Vagina (tissue), 2 donors: ENCODE measurements at places on chromosomes 11 and 22. TPM values are rescaled to one million over a fixed set of nuclear protein-coding genes. Genes with fewer than 3 reads are reported as not detected.
A peak's percentile ranks its signal among the peaks of the same experiment; 100 is the strongest.

- no peak for DNase-seq
- H3K4me1 ChIP-seq: peaks cover 27% of the 10 kb centered on the region
- H3K27me3 ChIP-seq: no peaks in the 10 kb centered on the region
- no peak overlapping the region for H3K4me3 ChIP-seq
Measured at GRCh38 chr11:67033661-67034166, 10.8 kb downstream of the SYT12 start.

The ASCL2 gene
- total RNA-seq: 3.7 TPM

The LMF2 gene
- 57.0 TPM for total RNA-seq

GRCh38 chr11:84648471-84648870 is 978.7 kb downstream of the DLG2 start:
- H3K4me3 ChIP-seq: no peak overlapping the region
- no peak overlapping the region for H3K27ac ChIP-seq
- no peaks in the 10 kb centered on the region for H3K4me1 ChIP-seq
- H3K36me3 ChIP-seq: no peaks in the 10 kb centered on the region
- DNase-seq: no peak
- H3K27me3 ChIP-seq: no peaks in the 10 kb centered on the region

DNA sequence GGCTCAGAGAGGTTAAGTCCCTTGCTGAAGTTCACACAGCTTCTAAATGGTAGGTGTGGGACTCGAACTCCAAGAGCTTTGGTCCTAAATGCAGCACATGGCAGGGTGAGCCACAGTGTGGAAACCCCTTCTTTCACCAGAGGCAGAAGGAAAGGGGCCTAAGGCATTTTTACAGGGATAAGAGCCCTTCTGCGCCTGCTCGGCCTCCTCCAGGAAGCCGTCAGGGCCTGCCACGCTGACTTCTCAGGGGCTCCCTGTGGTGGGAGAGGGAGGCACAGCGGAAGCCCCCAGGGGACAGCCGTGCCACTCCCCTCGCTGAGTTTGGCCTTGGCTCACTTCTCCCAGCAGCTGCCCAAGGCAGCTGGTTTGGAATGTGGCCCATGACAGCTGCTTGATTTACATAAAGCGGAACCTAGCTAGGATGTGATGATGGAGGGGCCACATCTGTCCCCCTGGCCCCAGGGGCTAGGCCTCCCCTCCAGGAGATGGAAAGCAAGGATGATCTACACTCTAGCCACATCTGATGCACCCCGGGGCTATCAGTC is 35.4 kb downstream of the CD82 start:
- peaks cover 10% of the 10 kb centered on the region for H3K4me1 ChIP-seq
- DNase-seq: no peak
- H3K27ac ChIP-seq: no peak overlapping the region
- H3K36me3 ChIP-seq: no peaks in the 10 kb centered on the region

DNA sequence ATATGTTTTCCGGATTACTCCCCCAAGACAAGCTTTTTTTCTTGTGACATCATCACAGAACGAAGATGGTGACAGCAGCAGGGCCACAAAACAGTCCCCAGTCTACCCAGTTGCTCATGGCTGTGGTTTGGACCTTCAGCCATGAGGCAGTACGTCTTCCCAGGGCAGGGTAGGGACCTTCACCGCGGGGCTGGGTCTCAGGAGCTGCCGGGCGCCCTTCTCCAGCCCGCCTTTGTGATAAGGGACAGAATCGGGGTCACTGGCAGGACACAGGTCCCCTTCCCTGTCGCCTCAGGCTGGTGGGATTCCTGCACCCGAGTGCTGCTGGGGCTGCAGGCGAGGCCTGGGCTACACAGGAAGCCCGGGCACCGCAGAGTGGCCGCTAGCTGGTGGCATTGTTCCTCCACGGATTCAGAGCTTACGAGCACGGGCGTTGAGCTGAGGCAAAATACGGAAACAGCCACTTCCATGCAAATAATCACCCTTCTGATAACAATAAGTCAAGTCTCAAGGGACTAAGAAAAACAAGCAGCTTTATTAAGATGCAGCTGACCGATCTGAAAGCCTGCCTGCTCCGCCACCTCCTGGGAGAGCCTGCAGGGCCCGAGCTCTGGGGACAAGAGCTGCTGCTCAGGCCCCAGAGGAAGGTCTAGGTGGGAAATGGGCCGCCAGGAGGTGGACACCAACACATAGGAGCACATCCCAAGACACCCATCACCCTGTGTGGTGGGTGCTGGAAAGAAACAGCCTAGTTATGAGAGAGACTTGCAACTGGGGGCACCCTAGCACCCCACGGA is 12.3 kb downstream of the TBX1 start:
- no peaks in the 10 kb centered on the region for H3K36me3 ChIP-seq
- no peaks in the 10 kb centered on the region for H3K27me3 ChIP-seq
- H3K4me3 ChIP-seq: no peak overlapping the region
- H3K4me1 ChIP-seq: peaks cover 2% of the 10 kb centered on the region
- DNase-seq: no peak
- no peak overlapping the region for H3K27ac ChIP-seq

GRCh38 chr22:37802310-37803194 is 5.2 kb upstream of the GCAT start:
- no peaks in the 10 kb centered on the region for H3K36me3 ChIP-seq
- no peaks in the 10 kb centered on the region for H3K27me3 ChIP-seq
- H3K4me3 ChIP-seq: peak overlapping the region; percentile 51
- DNase-seq: no peak
- H3K27ac ChIP-seq: peak overlapping the region; percentile 34

- H3K4me3 ChIP-seq: no peak overlapping the region
- H3K27ac ChIP-seq: no peak overlapping the region
- H3K36me3 ChIP-seq: no peaks in the 10 kb centered on the region
- no peak for DNase-seq
- H3K27me3 ChIP-seq: peaks cover 8% of the 10 kb centered on the region
- peaks cover 29% of the 10 kb centered on the region for H3K4me1 ChIP-seq
Measured at GRCh38 chr11:27717801-27718229, 17.6 kb upstream of the BDNF start.

DNA sequence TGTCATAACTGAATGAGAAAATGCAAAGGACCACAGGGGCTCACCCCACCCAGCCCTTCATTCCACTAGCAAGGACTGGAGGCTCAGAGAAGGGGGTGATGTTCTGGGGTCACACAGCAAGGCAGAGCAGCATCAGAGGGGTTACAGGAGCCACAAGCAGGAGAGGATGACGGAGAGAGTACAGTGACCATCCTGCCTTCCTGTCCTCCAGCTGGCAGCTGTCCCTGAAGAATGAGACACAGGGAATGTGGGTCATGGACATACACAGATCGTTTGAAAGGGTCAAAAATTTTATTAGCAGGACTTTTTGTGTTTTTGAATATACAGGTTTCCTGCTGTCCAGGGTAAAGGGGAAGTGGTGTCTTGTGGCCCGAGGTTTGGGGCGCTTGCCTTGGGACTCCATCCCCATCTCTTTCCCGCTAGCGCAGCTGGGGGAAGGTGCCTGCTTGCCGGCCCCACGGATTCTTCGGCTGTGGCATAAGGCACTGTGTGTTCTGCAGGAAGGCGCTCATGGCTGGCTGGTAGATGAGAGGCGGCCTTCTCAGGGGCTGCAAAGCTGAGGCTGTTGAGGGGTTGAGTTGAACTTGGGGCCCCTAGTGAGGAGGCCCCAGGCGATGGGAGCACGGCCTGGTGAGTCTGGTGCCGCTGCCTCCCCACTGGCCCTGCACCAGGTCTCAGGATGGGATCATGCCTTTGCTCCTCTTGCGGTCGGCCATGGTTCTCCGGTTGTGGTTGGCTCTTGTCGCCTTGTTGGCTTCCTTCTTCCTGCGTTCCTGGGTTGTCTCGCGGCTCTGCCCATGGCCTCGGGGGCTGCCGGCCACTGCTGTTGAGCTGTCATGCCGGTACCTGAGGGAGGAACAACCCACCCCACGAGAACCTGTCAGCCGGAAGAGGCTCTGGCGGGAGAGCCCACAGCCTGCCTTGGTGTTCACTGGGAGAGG is 21.4 kb downstream of the UQCR10 start:
- peaks cover 15% of the 10 kb centered on the region for H3K4me1 ChIP-seq
- peaks cover 56% of the 10 kb centered on the region for H3K36me3 ChIP-seq
- H3K4me3 ChIP-seq: no peak overlapping the region
- H3K27ac ChIP-seq: no peak overlapping the region
- H3K27me3 ChIP-seq: no peaks in the 10 kb centered on the region

DNA sequence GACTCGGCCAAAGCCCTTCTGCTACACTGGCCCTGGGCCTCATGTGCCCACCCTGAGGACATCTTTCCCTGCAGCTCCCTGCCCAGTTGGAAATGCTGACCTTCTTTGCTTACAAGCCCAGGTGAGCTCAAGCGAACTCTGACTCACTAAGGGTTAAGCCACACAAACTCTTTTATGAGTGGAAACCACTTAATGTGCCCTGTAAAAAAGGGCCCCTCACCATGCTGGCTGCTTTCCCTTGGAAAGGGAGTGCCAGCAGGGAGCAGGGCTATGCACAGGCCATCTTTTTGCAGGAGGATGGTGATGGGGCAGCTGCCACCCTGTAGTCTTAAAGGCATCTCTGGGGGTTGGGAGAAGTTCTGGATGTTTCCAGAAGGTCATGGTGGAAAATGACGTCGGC is 18.7 kb downstream of the EHF start:
- no peaks in the 10 kb centered on the region for H3K27me3 ChIP-seq
- DNase-seq: no peak
- H3K4me1 ChIP-seq: peaks cover 57% of the 10 kb centered on the region
- peak overlapping the region; percentile 24 for H3K27ac ChIP-seq
- H3K36me3 ChIP-seq: no peaks in the 10 kb centered on the region
- H3K4me3 ChIP-seq: no peak overlapping the region

GRCh38 chr11:114377612-114378267 is 22.6 kb downstream of the C11orf71 start:
- H3K27me3 ChIP-seq: no peaks in the 10 kb centered on the region
- H3K4me3 ChIP-seq: no peak overlapping the region
- no peak overlapping the region for H3K27ac ChIP-seq
- H3K4me1 ChIP-seq: no peaks in the 10 kb centered on the region

- H3K27me3 ChIP-seq: no peaks in the 10 kb centered on the region
- no peak for DNase-seq
- no peak overlapping the region for H3K27ac ChIP-seq
- H3K36me3 ChIP-seq: no peaks in the 10 kb centered on the region
Measured at GRCh38 chr11:13680501-13681264, 12.2 kb downstream of the FAR1 start.

The ETS1 gene
- 51.6 TPM for total RNA-seq

DNA sequence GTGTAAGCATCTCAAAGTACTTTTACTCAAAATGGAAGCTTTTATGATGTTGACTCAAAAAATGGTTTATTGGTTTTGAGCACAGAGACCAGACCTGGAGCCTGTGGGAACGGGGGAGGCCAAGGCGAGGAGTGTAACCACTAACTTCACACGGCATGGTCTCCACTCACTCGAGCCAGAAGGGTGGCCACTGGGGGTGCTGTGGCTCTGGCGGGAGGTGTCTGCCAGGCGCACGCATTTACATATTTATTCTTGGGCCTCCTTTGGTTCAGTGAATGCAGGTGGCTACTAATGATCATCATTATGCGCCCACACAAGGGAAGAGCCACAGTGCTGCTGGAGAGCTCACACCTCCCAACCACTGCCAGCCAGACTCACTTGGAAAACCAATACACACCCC is 64.6 kb downstream of the FLRT1 start:
- no peak for DNase-seq
- H3K27me3 ChIP-seq: no peaks in the 10 kb centered on the region
- peaks cover 29% of the 10 kb centered on the region for H3K4me1 ChIP-seq
- no peak overlapping the region for H3K27ac ChIP-seq
